ENCODE measurements at places on chromosomes 5 and 9. TPM values are rescaled to one million over a fixed set of nuclear protein-coding genes. Genes with fewer than 3 reads are reported as not detected.

Gene ANKS6
- 24.8 TPM for total RNA-seq

Gene MTAP
- total RNA-seq: 7.1 TPM

Gene COL23A1
- not detected for total RNA-seq

Gene ARL14EPL
- total RNA-seq: 0.19 TPM

Gene PPP1R26
- total RNA-seq: 19.4 TPM

Gene GABRB2
- not detected for total RNA-seq

Gene NME5
- not detected for total RNA-seq

Gene RAB24
- 27.0 TPM for total RNA-seq

Gene PCDHGA10
- total RNA-seq: not detected

Gene KLHL3
- total RNA-seq: 0.18 TPM

Gene PPP2R2B
- total RNA-seq: 0.12 TPM

Gene PALM2AKAP2
- 0.49 TPM for total RNA-seq

Gene MYORG
- total RNA-seq: 4.3 TPM

Gene ACSL6
- not detected for total RNA-seq

Gene DYNC2I2
- 140 TPM for total RNA-seq

Gene IL5
- total RNA-seq: not detected

Gene SV2C
- not detected for total RNA-seq

Gene CCNO
- 10.4 TPM for total RNA-seq

Measured in A549 treated with RU486 at 1 μM for 4 hours (cell line).